ENCODE measurements at places on chromosomes 6 and 20.
A peak's percentile ranks its signal among the peaks of the same experiment; 100 is the strongest.

DNA sequence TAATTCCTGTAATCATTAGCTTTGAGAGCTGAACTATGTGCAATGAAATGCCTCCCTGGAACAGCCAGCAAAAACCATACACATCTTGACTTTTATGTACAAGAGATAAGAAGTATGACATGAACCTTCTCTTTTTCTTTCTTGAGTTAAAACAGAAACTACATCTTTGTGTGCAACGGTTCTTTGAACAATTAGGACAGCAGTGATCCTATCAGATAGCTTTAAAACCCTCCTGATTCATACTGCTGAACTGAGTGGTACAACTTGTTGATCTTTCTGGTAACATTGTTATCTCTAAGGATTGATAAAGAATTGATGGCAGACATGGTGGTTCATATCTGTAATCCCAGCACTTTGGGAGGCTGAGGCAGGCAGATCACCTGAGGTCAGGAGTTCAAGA, 43.4 kb downstream of the TRAF3IP2 start:
- no peak for DNase-seq

DNA sequence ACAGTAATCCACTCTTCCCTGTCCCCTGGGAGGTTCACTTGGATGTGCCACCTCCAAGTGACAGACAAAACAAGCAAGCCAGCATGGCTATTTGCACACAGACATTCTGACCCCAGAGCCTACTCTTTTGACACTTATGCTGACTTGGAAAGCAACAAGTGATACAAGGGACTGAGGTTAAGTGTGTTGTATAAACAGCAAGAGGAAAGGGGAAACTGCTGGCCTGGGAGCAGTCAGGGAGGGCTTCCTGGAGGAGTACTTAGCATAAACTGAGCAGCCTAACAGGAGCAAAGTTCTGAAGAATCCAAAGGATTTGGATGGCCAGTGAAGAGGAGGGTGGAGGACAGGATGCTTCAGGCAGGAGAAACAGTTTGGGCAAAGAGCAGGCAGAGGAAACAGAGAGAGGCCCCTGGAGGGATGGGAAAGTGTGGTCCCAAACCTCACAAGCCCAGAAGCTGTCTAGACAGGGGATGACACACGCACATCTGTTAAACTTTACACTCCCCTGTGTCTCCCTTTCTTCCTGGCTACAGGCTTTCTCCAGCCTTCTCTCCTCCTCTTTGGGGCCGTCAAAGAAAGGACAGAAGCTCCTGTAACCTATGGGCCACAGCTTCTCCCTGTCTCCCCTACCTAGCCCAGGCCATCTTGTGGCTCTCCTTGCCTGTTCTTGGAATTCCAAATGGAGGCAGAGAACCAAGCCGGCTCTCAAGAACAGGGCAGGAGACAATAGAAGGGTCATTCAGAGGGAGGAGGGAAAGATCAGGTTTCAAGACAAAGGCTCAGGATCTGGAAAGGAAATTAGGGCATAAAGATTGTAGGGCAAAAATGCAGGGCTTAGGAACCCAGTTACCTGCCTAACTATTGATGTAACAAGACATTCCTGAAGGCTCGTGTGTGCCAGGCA, 19.3 kb downstream of the SULF2 start:
- no peak for DNase-seq

DNA sequence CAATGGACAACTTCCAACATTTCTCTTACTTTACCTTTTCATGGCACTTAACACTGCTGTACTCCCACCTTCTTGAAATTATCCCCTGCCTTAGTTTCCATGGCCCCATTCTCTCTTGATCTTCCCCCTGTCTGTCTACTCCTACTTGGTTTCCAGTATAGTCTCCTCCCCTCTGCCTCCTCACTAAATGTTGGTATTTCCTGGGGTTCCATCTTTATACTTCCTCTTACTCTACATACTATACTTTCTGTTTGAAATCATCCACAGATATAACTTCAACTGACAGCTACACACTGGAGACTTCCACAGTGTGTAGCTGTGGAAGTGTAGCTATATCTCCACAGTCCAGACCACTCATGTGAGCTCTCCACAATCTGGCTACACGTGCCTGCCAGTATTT, 13.5 kb downstream of the ZHX3 start:
- no peak for DNase-seq

DNA sequence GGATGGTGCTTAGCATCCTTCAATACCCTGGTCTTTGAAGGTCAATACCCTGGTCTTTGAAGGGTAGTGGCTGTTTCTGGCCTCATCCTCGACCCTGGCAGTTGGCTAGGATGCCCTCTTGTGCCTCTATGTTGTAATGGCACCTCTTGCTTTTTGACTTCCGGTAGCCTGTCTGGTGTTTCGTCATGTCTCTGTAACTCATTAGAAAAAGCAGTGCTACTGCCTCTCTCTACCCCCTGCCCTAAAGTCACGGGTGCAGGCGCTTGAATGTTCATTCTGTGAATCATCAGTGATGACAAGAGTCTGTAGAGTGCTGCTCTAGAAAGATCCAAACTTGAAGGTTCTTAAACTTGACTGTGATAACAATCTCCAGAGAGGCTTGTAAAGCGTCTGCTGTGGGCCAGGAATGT, 28.3 kb downstream of the RSPO4 start:
- peak; percentile 80 for DNase-seq

GRCh38 chr6:169851641-169852503, 100.5 kb downstream of the ERMARD start:
- no peak for DNase-seq

GRCh38 chr6:110357664-110358552, at the start of gene METTL24:
TSS of gene METTL24 (minus strand) at chr6:110358349. CDS start at chr6:110358272, 77 bp downstream.
- DNase-seq, result no peak

GRCh38 chr6:15285682-15286294, 39.9 kb downstream of the JARID2 start:
- no peak for DNase-seq
